Osteoblast (primary cell): ENCODE measurements at places on chromosomes 11 and 22. TPM values are rescaled to one million over a fixed set of nuclear protein-coding genes. Genes with fewer than 3 reads are reported as not detected.

UPK3A gene
- total RNA-seq: not detected in 2 replicates

MUC5AC gene
- total RNA-seq: not detected in 2 replicates

TRIM48 gene
- total RNA-seq: not detected in 2 replicates

TREH gene
- not detected in 2 replicates for total RNA-seq

FOLR3 gene
- 0.88 and 1.1 TPM in 2 replicates for total RNA-seq

NRXN2 gene
- 62.5 and 90.1 TPM in 2 replicates for total RNA-seq

LRRC10B gene
- total RNA-seq: under 0.01 TPM in 2 replicates

EHD1 gene
- 51.3 and 51.4 TPM in 2 replicates for total RNA-seq

DNA sequence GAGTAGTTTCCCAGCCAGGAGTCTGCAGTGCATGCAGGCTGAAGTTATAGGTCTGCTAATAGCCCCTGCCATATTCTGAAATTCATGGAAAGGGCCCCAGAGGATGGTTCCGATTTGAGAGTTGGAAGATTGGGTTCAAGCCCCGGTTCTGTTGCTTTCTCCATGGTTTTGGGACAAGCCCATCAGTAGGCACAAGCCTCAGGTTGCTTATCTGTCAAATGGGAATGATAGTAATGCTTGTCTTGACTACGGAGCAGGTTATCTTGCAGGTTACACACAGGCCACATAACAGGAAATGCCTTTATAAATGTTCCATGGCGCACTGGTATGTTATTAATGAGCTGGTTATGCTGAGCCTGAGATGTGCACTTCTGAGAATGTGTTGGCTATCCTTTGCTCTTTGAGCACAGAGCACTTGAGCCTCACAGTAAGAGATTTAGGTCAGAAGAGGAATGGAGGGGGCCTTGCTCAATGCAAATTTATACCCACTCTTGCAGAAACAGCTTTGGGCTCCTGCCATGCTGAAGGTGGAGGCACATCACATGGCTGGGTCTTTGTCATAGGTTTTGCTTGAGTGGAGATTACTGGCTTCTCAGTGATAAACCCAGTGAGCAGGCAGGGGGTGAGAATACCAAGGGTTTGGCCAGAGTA lies 47.1 kb downstream of the ZNRF3 start:
- no peak for DNase-seq

- peak; percentile 67 for DNase-seq
These were observed 71.0 kb downstream of the PARVA start for GRCh38 chr11:12448131-12448939.

- peak; percentile 91 for DNase-seq
These were observed 67.9 kb downstream of the YAP1 start for GRCh38 chr11:102177974-102178631.

DNA sequence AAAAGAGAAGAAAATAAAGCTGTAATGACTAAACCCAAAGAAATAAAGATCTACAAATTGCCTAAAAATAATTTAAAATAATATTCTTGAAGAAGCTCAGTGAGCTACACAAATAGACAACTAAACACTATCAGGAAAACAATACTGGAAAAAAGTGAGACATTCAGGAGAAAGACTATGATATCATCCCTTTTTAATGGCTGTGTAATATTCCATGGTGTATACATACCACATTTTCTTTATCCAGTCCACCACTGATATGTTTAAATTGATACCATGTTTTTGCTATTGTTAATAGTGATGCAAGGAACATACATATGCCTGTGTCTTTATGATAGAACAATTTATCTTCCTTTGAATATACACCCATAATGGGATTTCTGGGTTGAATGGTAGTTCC lies 13.1 kb upstream of the OR6T1 start:
- no peak for DNase-seq

DNA sequence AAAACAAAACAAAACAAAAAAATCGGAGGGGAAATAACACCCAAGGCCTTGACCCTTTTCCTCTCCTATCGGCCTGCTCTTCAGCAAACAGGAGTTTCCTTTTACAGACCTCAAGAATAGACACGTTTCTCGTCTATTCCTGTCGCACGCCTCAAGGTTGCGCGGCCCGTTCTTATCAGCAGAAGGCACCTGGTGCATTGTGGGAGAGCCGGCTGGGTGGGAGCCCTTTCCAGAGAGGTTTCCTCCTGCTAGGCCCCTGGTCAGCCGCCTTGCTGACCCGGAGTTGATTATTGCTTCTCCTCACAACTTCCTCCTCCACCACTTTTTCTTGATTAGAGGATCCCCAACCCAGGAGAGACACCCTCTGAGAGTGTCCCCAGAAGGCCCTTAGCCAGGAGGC lies 497.3 kb downstream of the MIAT start:
- no peak for DNase-seq

- DNase-seq: no peak
These were observed 43.5 kb downstream of the ST14 start for GRCh38 chr11:130202818-130203689.

- no peak for DNase-seq
These were observed 6.2 kb downstream of the NADSYN1 start for GRCh38 chr11:71459076-71459766.

- peak; percentile 38 for DNase-seq
These were observed 228.2 kb upstream of the ZC3H12C start for GRCh38 chr11:109864834-109865547.

DNA sequence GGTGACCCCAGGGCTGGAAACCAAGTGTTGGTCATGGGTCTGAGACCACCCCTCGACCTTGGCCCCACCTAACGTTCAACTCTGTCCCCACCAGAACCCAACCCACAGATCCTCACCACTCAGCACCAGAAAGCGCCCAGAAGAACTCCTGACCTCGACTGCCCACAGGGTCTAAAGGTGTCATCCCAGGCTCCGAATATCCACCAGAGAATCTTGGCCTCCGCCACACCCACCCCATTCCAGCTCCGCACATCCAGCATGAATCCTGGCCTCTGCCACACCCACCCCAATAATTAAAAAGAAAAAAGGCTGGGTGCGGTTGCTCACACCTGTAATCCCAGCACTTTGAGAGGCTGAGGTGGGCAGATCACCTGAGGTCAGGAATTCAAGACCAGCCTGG lies 1.3 kb downstream of the CERK start:
- DNase-seq: peak; percentile 81

DNA sequence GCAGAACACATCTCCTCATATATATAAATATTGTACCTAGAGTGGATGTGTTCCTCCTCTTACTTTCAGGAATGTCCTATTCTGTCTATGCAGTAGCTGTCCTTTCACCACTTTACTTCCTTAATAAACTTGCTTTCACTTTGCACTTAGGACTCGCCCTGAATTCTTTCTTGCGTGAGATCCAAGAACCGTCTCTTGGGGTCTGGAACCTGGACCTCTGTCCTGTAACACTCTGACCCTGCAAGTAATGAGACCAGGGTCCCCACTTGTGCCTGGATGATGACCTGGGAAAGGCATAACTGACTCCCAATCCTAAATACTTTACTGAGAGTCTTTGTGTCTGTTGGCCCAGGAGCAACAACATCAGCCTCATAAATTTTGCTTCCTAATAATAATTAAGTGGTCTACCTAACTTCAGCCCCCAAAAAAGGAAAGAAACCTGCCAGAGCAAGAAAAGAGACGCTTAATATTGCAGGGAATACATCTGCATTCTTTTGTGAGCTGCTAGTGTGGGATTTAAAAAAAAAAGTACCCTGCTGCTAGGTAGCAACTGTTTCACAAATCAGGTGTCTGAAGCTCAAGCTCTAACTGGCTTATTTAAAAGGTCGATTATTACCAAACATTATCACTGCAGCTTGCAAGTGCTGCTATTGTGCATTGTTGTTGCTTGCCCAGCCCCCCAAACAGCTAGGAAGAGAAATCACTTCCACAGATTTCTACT lies 69.3 kb downstream of the FAM168A start:
- DNase-seq: no peak

- no peak for DNase-seq
These were observed 421 bp downstream of the SLC15A3 start for GRCh38 chr11:60951606-60951903.

DNA sequence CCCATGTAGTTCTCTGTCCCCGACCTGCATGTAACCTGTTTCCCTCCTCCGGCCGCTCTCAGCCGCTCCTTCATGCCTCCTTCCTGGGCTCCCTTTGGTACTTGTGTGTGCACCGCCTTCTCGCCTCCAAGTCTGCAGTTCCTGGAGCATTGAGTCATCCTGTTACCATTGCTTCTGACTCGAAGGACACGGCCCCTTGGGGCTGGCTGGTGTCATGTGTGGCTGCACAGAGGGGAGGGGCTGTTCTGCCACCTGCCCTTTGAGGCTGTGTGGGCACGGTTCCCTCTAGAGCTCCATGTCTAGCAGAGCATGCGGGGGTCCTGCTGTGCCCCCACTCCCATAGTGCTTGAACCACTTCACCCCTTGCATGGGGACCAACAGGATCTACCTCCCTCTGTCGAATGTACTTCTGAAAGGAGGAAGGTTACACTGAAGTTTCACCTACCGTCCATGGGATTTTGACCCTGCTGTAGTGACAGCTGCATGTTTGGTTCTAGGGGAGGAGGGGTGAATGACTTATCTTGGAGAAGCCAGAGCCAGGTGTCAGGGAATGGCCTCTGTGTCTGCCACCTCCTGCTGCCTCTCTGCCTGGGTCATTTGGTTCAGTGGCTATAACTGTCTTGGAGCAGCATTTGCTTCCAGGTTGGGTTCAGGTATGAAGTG lies 39.6 kb downstream of the BCR start:
- DNase-seq: no peak

GRCh38 chr11:1235901-1236315 lies 13.0 kb downstream of the MUC5B start:
- peak; percentile 86 for DNase-seq

- no peak for DNase-seq
These were observed 10.2 kb downstream of the KCNJ4 start for GRCh38 chr22:38444783-38445182.

DNA sequence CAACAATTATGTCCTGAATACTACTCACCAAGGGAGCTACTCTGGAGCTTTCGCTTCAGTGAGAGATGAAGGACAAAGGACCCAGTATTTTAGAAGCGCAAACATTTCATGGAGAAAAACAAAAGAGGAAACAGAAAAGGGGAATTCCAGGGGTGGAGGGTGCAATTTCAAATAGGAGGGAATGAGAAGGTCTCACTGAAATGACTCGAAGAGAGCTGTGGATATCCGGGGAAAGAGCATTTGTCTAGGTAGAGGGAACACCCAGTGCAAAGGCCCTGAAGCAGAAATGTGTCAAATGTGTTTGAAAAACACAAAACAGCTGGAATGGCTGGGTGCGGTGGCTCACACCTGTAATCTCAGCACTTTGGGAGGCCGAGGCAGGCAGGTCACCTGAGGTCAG lies 2.4 kb downstream of the RPS19BP1 start:
- peak; percentile 57 for DNase-seq

DNA sequence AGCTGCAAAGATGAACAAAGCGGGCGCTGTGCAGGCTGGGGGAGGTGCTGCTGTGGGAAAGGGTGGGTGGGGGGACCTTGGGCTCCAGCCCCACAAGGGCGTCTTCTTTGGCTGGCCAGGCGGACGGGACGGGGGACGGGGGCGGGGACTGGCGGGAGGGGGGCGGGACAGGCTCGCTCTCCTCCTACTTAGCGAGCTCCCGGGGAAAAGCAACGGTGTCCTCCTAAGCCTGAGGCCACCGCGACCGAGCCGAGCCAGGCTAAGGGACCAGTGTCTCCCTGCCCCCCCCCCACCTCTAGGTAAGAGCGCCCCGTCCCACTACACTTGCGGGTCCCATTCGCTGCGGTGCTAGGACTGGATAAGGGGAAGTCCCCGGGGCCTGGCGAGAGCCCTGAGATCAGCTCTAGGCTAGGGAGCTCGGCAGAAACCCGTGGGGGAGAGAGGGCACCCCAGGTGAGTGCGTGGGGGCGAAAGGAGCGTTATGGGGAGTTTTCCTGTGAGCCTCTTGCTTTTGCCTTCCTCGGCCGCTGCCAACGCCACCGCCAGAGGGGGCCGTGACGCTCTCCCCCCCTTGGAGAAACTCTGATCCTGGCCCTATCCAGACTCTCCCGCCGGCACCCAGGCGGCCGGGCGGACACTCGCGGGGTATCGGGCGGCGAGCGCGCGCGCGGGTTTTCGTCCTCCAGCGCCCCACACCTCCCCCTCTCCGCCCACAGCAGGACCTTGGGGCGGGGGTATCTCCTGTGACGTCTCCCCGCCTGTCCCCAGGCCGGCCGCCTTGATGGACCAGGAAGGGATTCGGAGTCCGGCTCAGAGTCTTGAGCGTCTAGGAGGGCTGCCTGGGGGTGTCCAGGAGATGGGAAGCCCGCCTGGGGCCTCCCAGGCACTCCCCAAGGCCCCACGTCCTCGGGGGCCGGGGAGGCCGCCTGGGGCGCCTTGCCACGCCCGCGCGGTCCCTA lies at the start of gene PHLDB1:
Gene PHLDB1, plus strand, starts transcription at position 215 of the 959 bp plus-strand sequence. CDS start 6,222 bp downstream, outside the sequence.
- DNase-seq: peak; percentile 91

- peak; percentile 83 for DNase-seq
These were observed 19.8 kb downstream of the LRP4 start for GRCh38 chr11:46898396-46899095.

GRCh38 chr11:64868904-64869570 lies 9.4 kb downstream of the EHD1 start:
- peak; percentile 98 for DNase-seq

GRCh38 chr11:58394195-58394594 lies 12.5 kb downstream of the OR5B3 start:
- peak; percentile 81 for DNase-seq
